Peyer's patch (tissue), 4 donors: ENCODE measurements at places on chromosomes 12 and 14.
A peak's percentile ranks its signal among the peaks of the same experiment; 100 is the strongest.

DNA sequence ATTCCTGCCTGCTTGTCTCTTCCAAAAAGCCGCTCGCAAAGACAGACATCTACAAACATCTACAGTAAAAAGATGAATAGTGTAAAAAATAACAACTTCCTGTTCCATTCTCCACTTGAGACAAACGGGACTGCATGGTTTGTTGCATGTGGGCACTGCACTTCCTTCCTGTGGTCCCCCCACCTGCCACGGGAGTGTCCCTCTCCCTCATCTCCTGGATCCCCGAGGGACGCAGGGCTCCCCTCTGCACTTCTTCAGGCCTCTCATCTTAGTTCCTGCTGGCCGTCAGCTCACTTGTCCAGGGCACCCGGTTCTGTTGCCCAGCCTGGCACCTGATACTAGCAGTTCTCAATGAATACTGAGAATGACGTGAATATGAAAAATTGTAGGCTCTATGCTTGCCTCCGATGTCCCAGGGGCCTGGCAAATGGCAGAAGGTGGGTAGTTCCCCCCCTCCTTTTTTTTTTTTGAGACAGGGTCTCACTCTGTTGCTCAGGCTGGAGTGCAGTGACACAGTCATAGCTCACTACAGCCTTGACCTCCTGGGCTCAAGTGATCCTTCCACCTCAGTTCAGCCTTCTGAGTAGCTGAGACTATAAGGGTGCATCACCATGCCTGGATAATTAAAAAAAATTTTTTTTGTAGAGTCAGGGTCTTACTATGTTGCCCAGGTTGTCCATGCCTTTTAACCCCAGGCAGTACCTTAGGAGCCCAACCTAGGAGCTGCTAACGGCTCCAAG is 3.5 kb upstream of the KLC1 start:
- peak; percentile 72 for DNase-seq

- no peak for DNase-seq
Measured at GRCh38 chr14:90489306-90489705, 92.5 kb downstream of the CALM1 start.

DNA sequence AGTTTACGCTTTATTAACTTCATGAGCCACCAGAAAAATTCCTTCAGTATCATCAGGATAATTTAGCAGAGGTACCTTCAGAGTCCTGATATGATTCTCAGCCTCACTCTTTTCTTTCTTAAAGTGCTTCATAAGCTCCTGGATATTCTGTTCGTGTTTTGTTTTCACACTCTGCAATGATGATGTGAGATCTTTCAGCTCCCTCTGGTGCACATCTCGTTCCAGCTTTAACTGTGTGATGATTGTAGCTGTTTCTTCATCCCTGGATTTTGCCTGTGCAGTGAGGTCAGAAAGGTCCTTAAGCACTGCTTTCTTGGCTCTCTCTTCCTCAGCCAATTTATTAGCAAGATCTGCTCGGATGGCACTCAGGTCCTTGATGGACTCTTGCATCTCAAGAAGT is 156.7 kb downstream of the CEP128 start:
- no peak for DNase-seq

DNA sequence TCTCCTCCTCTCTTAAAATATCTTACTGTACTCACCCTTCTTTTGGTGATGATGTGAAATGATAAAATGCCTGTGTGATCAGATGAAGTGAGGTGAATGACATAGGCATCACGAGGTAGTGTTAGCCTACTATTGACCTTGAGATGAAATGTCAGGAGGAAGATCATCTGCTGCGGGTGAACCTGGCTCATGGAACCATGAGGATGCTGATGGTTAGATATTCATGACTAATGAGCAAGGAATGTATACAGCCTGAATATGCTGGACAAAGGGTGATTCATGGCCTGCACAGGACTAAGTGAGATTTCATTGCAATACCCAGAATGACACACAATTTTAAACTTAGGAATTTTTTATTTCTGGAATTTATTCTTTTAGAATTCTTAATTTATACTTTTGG is 89.6 kb downstream of the DAAM1 start:
- DNase-seq, result no peak

DNA sequence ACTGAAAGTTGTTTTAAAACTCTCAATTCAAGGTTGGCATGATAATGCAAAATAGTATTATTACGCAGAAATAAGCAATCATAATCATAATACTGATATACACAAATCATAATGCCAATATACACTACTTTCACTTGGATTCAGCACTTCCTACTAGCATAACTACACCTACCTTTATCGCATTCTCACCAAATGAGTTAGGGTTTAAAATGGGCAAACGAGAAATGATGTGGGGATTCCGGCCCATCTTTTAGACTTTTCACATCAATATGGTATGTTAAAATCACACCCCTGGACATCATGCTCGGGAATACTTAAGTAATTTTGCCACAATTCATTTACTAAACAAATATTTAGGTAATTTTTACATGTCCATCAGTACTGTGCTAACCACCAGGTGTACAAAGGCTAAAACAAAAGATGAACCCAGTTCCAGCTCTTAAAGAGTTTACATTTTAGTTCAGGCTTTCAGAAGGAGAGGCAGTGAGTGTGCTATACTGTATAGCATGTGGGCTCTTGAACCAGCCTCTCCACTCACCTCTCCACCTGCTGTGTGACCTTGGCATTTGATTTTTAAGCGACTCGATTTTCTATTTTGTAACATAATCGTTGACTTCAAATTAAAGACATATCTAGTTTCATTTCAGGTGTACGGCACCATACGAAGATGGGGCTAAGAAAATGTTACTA is 1.1 kb upstream of the USP15 start:
- DNase-seq, result no peak

DNA sequence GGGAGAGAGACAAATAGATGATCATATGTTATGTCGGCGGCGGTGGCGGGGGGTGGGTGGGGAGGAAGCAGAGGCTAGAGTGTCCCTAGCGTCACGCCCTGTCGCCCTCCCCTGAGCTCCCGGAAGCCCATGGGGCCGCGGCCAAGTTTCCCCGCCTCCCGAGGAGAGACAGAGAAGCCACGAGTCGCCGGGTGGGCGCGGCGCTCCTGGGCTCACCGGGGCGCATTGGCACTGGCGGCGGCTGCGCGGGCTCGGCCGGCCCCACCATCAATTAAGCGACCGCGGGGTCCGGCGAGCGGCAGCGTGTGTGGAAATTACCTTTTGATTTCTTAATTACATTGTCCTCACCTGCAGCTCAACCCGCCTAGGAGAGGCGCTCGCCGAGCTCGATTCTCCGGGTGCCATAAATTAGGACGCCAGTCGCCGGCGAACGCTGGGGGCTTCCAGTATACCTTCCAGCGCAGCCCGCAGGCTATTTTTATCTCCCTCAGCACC is 119.9 kb upstream of the LHX5 start:
- DNase-seq, result no peak

DNA sequence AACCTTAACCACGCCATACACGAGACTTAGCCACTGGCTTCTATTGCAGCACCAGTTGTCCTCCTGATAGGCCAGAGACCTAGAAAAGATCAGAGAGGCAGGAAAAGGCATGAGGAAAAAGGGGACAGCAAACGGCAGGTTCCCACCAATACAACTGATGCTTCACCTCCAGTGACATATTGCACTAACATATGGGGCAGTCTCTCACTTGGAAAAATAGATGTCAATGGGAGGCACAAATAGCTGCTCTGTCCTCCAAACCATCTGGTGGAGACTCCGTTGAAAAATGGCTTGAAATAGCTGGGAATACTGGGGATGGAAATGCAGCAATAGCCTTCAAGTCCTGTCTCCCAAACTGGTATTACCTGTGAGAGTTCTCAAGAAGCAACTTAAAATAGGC is 20.3 kb downstream of the SLC8A3 start:
- no peak for DNase-seq
